ENCODE measurements at places on chromosomes 7 and 10.

GRCh38 chr7:91462316-91462715 is 198.1 kb downstream of the FZD1 start:
- no peak for DNase-seq

DNA sequence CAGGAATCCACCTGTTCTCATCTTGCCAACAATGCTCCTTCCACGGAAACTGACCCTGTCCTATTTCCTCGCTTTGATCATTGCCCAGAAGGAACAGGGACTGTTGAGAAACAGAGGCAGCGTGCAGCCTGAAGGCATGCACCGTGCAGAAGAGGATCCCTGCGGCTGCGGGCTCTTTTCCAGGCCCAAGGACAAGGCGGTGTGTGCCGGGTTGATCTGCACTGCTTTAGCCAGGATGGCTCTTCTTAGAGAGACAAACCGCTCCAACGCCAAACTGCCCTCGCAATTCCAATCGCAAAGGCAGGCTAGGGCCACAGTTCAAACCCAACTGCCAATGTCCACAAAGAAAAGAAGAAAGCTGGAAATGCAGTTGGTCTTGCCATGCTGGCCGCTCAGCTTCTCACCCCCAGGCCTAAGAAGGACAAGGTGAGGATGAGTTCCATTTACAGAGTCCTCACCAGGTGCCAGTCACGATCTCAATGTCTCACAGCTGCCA is 26.5 kb downstream of the BRI3 start:
- DNase-seq = no peak

GRCh38 chr7:450741-451140 is 68.9 kb downstream of the PDGFA start:
- no peak for DNase-seq

DNA sequence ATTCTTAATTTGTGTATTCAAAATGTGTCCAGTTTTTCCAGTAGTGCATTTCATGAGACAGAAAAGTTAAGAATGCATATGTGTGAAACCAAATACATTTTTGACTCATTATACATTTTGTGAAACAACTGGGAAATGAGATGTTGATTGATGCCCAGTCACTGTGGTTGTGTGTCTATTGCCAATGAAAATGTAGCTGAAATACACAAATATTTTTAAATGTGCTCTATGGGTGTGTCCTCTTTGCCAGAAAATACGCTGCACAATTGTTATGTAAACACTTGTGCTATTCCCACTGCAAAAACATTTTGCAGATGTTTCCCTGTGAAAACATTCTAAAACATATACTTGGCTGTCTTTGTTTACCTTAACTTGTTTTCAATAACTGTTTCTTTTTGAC is 395.2 kb downstream of the TFEC start:
- no peak for DNase-seq

DNA sequence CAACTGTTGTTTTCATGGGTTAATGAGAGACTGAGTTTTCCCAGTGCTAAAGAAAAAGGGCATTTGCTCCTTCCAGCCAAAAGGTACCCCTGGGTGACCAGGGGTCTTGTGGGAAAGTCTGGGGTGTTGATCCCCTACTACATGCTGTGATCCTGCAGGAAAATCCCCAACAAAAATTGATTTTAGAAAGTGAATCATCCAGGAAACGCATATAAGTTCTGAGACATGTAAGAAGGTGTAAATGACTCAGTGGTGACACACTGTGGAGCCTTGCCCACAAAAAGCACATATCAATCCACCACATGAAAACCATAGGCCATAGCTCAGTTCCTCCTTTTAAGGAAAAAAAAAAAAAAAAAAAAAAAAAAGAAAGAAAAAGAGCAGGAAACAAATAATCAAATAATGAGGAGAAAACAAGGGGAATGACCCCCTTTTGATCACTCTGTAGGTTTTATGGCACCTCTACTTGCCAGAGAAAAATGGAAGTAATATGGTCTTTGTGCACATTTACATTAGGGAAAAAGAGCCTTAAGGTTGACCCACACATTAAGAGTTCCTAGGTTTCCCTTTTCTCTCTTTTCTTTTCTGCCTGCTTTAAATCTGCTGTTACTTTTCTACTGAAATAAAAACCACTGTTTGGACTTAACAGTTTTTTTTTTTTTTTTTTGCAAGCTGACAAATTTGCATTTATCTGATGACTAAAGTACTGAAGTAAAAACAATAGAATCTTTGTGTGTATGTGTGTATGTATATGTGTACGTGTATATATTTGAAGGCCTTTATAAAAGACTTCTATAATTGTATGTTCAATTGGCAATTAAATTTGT is 386.0 kb downstream of the KIF20B start:
- DNase-seq = peak; percentile 9

DNA sequence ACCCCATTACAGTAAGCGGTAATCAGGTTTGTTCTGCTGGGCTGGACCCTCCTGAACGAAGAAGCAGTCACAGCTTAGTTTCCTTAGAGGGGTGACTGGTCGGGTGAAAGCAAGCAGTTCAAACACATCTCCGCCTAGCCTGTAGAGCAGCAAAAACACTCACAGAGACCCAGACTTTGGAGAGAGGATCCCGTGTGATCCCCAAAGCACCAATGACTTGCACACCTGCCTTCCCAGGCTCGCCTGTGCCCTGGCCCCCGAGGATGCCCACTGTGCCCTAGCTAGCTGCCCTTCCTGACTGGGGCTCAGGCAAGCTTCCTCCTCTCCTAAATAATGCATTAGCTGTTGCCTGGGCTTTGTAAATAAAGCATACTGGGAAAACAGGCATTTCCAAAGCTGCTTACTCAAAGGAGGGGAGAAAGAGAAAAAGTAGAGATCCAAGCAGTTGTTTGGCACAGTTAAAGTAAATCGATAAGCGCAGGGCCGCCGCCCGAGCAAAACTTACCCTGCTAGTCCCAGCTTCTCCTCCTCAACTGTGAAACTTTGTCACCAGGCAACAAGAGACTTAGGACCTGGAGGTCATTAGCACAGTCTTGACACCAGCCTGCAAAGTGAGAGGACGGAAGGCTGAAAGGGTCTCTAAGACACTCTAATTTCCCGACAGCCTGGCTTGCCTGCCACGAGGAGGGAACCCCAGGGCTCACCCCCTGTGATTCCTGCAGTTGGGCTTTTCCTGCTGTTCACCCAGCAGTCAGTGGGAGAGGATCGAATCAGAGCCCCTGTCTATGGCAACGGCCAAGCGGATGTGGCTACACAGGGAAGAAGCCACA is 4.8 kb downstream of the LRRC18 start:
- DNase-seq = no peak

DNA sequence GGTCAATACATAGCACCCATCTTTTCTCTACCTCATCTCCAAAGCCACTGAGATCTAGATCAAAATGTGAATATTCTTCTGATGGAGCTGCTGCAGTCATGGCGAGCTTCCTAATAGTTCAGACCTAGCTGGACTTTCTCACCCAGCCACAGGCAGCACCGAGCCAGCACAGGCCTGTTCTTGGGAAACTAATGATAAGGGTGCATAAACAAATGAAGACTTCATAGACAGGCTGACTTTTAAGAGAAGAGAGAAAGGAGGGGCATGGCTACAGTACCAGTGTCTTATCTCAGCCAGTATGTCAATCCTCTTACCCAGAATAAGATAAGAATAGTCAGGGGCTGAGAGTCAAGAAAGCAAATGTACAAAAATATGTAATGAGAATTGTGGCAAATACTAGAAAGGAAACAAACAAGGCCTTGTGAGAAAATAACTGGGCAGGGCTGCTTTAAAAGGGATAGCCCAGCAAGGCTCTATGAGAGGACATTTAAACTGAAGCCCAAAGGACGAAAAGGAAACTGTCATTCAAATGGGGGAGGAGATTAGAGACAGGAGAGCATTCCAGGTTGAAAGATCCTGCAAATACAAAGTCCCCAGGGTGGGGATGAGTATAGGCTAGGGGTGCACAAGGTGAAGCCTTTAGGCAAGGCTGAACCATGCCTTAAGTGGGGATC is 21.8 kb upstream of the CDK14 start:
- DNase-seq = no peak

GRCh38 chr7:75971961-75972763 is 22.2 kb downstream of the TMEM120A start:
- DNase-seq = no peak

DNA sequence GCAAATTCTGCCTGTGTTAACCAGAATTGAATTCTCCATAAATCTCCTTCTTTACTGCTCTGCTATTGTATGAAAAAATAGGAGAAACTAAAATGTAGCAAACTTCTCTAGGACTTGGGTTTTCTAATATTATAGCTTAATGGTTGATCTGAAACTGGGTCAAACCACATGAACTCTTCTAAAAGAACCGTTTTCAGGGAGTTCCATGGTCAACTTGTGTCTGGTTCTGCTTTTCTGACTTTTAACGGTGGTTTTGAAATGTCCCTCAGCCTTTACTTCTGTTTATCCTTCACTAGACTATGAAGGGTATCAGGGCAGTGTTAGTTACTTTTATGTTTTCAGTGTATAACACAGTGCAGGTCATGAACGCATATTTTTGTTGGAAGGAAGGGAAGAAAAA is 242.2 kb downstream of the TSPAN12 start:
- no peak for DNase-seq

GRCh38 chr10:91597197-91597881 is 35.5 kb downstream of the PPP1R3C start:
- DNase-seq = no peak

DNA sequence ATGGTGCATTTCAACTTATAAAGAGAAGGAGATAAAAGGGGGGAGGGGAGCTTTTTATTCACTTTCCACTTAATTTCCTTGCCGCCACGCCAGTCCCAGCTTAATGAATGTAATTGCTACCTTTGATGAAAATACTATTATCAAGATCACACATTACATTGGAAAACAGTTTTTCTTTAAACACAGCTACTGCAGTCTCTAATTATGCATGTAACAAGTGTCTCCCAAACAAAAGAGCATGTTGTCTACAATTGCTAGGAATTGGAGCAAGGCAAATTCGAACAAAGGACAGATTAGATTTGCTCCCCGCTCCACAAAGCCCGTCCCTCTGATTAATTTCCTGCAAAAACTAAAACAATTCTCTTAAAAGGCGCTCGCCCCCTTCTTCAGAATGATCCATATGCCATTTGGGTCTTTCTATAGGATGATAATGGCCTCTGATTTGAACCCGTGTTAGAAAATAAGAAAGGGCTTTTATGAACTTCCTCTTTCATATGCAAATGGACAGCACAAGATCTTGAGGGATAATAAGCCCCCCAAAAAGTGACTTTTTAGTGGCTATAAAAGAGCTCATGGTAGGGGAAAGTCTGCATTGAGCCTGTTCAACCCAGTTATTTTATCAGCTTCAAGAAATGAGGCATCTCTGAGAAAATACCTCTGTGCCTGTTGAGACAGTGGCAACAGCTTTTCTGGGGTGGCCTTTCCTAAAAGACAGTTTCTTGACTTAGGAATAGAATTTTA is 60.6 kb downstream of the ACADSB start:
- DNase-seq = no peak

DNA sequence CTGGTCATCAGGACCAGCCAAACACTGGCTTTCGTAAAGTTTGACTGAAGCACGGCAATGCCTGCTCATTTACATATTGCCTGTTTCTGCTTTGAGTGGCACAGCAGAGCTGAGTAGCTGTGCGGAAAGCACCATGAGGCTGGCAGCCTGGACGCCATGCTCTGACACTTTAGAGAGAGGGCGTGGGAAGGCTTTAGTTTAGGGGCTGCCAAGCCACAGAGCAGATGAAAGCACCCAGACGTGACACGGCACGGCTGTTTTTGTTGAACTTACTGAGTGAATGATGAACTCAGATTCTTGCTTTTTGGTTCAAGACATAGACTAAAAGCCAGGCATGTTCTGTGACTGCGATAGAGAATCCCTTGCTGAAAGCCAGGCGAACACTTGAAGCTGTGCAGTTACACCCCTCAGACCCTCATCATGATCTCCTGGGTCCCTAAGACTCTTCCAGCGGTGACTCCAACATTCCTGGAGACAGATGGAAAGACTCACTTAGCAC is 182.1 kb downstream of the ZMYND11 start:
- no peak for DNase-seq

GRCh38 chr7:142802301-142802700 is 31.5 kb downstream of the PRSS2 start:
- DNase-seq = no peak

GRCh38 chr7:141696348-141696747 is 5.6 kb downstream of the DENND11 start:
- no peak for DNase-seq

DNA sequence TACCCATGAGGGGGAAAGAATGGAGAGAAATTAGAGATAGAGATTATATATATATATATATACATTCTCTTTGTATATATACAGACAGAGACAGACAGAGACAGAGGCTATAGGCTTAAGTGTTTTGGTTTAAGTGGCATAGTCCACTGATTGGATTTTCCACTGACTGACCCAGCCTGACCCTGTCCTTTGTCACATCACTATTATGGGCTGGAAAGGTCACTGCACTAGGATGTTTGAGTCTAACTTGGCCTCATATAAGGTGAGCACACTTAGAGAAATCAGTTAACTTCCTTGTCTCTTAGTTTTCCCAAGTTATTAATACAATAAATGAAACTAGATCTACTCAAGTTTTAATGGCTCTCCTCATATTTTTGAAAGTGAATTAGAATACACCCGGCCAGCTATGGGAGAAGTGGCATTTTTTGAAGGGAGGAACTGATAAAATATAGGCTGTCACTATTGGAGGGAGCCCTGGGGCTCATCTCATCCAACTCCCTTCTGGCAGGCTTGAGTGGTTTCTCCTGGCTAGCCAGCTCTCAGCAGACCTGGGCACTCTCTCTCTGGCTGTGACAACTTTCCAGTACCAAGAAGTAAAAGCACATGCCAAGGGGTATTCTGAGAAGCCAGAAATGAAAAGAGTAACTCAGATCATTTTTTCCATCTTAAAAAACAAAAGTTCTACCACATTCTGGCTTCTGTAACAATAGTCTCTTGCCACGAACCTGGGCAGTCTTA is 455.6 kb upstream of the ANKRD30A start:
- no peak for DNase-seq

DNA sequence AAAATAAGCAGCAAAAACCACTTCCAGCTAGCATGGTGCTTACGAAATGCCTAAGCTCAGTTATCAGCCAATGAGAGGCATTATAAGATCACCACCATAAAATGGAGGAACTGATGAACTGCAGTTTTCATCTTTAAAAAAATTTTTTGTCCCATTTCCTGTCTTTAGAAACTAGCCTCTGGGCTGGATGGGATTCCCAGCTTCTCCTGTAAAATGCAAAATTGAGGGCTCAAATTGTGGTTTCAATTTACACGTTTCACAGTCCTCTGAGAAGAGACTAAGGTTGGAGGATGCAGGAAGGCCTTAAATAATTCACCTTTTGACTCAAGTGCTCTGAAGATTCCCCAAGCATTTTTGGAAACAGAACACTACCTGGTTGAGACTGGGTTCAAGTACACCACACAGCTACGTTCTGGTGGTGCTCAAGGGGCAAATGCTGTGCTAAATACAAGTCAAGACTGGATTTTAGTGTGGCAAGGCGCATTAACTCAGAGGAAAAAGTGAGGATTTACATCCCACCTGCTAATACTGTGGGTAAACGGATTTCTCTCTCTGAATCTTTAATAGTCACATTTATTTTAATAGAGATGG is 951 bp downstream of the ZNF25 start:
- peak; percentile 1 for DNase-seq

- DNase-seq = no peak
Observed at GRCh38 chr7:144606261-144606660, 202.8 kb upstream of the NOBOX start.

- DNase-seq = no peak
Observed at GRCh38 chr10:19811540-19811939, 4.7 kb upstream of the PLXDC2 start.

- DNase-seq = no peak
Observed at GRCh38 chr7:121595758-121596696, 199.9 kb upstream of the FAM3C start.

Data from amniotic stem cell (primary cell).